GDM1 (cell line): ENCODE measurements at places on chromosomes 16 and 17.

GRCh38 chr16:27174007-27174406, 29.3 kb upstream of the KDM8 start:
- peak; percentile 31 for DNase-seq

DNA sequence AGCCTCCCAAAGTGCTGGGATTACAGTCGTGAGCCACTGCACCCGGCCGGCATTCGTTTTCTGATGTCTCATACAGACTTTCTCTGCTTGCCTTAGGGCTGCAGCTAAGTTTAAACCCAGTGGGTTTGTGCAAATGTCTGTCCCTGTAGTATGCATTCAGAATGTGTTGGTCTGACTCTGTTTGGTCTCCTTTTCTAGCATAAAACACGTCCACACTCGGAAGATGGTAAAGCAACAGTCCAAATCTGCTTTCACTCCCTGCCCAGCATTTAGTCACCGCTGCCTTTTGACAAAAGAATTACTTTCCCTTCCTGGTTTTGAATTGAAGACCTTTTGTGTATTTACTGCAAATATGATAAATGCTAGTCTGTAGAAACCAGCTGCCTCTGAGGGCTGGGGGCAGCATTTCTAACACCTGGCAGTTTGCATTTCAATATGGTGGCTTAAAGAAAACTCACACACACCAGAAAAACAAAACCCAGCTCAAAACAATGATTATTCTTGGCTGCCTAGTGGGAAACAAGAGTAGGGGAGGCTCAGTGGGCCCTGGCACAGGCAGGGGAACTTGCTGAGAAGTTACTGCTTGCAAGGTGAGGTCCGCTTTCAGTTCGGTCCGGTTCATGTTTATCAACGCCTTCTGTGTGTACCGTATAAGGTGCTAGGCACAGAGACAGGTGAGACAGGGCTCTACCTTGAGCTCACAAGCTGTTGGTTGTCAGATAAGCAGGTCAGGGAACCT, 56.9 kb downstream of the MSI2 start:
- no peak for DNase-seq

- no peak for DNase-seq
These were observed 28.7 kb downstream of the TMEM186 start for GRCh38 chr16:8768692-8769091.

- no peak for DNase-seq
These were observed 243.9 kb upstream of the TBX2 start for GRCh38 chr17:61155590-61156237.

- peak; percentile 84 for DNase-seq
These were observed 21.5 kb upstream of the PECAM1 start for GRCh38 chr17:64411999-64412771.

GRCh38 chr16:85781695-85782370, 17.5 kb downstream of the EMC8 start:
- no peak for DNase-seq

GRCh38 chr17:80797741-80798594, 193.7 kb upstream of the CHMP6 start:
- no peak for DNase-seq

DNA sequence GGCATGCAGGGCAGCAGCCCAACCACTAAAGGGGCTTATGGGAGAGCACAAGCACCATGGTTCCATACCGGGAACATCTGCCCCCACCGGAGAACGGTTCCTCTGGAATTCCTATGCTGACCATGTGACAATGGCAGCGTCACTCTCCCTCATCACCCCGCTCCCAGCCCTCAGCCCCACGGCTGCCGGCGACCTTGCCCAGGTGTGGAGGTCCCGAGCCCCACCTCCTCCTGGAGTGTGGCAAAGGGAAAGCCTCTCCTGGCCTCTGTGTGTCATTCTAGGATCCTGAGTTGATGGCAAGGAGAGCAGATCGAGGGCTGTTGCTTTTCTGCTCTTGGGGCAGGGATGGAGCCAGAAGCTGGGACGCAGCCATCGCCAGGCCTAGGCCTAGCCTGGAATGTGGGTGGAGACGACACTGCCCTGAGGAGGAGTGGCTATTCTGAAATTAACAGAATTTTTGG, 17.8 kb upstream of the RNPS1 start:
- no peak for DNase-seq
